Esophagus squamous epithelium (tissue), 5 donors: ENCODE measurements at places on chromosomes 11 and 22. TPM values are rescaled to one million over a fixed set of nuclear protein-coding genes. Genes with fewer than 3 reads are reported as not detected.

OR2D3 gene
- not detected for total RNA-seq

DNA sequence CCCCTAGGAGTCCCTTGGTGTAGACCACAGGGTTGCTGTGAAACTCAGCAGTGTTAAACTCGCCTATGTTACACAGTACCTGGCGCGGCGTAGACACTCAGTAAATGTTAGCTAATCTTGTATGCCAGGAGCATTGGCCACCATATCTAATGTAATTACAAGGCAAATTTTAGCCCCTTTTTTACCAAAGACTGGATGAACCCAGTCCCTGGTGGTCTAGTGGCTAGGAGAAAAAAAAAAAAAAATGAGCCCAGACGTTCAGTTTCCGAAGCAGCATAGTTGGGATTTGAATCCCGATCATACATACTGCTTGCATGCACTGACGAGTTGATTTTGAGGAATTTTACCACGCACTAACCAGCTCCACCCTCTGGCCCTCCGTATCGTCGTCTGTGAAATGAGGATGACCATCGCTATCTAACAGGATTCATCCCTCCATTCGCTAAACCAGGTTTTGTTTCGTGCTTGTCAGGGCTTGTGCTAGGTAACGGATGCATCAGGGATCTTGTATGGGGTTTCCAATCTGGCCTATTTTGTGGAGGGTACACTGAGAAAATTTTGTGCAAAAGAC lies 688 bp downstream of the PTS start:
- peak overlapping the region; percentile 100 for H3K27ac ChIP-seq
- H3K27me3 ChIP-seq = no peaks in the 10 kb centered on the region
- H3K36me3 ChIP-seq = no peaks in the 10 kb centered on the region
- H3K4me3 ChIP-seq = peak overlapping the region; percentile 94

ACTN3 gene
- total RNA-seq = not detected

PDGFB gene
- total RNA-seq = 6.1 TPM

SIK2 gene
- 24.3 TPM for total RNA-seq

- H3K27me3 ChIP-seq = no peaks in the 10 kb centered on the region
- no peak for DNase-seq
- no peak overlapping the region for H3K27ac ChIP-seq
- H3K4me1 ChIP-seq = no peaks in the 10 kb centered on the region
- no peaks in the 10 kb centered on the region for H3K36me3 ChIP-seq
- H3K4me3 ChIP-seq = no peak overlapping the region
These were observed 112.2 kb downstream of the SBF2 start for GRCh38 chr11:10181811-10182210.

- no peaks in the 10 kb centered on the region for H3K27me3 ChIP-seq
- no peak overlapping the region for H3K4me3 ChIP-seq
- no peak overlapping the region for H3K27ac ChIP-seq
- no peaks in the 10 kb centered on the region for H3K36me3 ChIP-seq
- peaks cover 38% of the 10 kb centered on the region for H3K4me1 ChIP-seq
- no peak for DNase-seq
These were observed 4.5 kb upstream of the GCAT start for GRCh38 chr22:37803195-37803638.

DNA sequence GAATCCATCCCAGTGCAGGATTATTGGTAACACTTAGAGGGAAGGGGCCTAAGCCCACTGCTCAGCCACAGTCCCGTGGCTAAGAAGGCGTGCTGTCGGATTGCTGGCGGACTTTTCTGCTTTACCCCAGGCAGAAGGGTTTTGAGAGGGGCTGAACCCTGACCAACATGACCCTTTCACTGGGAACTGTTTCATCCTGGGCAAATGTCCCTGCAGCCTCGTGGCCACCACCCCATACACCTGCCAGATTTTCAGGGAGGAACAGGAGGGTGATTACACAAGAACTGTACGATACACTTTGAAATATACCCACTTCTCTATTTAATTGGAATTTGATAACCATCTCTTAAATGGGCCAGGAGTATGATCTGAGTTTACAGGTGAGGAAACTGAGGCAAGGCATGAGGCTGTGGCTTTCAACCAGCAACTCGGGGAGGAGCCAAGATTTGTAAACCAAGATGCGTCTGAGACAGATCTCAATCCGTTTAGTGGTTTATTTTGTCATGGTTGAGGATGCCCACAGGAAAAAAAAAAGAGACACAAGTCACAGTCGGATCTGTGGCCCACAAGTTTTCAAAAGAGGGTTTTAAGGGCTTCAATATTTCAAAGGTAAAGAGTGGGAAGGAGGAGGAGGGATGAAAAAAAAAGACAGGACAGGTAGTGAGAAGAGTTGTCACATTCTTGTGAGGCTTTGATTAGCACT lies 6.1 kb upstream of the APOL3 start:
- no peaks in the 10 kb centered on the region for H3K36me3 ChIP-seq
- H3K4me1 ChIP-seq = peaks cover 11% of the 10 kb centered on the region
- H3K27ac ChIP-seq = no peak overlapping the region
- DNase-seq = no peak
- no peak overlapping the region for H3K4me3 ChIP-seq

DNA sequence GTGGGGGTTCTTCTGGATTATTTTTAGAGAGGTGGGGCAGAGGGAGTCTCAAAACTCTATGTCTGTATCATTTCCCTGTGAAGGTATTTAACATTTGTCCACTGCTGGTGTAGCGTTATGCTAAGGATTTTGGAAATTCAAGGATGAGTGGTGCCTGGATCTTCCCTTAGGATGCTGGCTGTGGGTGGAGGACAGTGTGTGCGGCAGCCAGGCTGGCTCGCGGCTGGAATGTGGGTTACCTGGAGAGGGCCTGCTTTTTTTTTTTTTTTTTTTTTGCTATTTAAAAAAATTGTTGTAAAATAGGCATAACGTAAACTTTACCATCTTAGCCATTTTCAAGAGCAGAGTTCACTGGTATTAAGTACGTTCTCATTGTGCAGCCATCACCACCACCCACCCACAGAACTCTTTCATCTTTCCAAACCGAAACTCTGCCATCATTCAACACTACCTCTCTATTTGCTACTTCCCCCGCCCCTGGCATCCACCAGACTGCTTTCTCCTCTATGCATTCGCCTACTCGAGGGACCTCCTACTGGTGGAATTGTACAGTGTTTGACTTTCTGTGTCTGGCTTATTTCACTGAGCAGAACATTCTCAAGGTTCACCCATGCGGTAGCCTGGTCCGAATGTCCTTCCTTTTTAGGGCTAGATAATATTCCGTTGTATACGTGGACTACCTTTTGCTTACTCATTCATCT lies 67.1 kb downstream of the PARVB start:
- no peaks in the 10 kb centered on the region for H3K27me3 ChIP-seq
- DNase-seq = no peak
- H3K27ac ChIP-seq = no peak overlapping the region
- no peaks in the 10 kb centered on the region for H3K36me3 ChIP-seq
- H3K4me3 ChIP-seq = no peak overlapping the region

DNA sequence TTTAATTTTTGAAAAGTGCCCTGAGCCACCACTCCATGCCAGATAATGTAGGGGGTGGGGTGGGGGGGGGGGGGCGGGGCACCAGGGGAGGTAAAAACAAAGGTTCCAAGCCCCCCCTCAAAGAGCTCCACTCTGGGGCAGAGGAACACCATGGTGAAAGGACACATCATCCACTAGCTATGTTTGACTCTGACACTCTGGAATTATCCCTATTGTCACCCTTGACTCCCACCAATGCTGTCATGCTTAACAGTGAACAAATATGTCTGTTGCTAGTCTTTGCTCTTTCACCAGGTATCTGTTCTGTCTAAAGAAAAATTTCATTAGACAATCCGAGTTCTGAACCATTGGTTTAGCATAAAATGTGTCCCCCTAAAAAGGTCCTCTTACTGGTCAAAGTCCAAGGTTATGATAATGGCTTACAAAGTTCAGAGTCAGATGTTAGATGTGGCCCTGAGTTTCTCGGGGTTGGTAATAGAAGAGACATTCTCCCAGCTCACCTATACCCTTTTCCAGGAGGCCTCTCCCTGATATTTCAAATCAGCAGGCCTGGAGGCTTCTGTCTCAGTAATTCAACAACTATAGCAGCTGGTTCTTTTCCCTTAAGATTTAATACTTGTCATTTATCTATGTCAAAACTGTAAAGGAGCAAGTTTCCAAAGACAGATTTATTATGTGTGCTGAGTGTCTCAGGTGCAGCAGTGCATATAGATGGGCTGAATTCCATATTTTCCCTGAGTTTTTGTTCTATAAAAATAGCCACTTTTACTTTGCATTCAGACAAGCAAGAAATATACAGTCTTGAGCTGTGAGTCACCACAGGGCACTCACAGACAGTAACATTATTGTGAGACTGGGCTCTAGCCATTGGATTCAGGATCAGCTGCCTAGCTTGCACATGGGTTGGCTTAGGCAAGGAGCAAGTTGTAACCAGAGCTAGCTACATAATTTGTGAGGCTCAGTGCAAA lies 174.1 kb downstream of the CSNK2A3 start:
- peaks cover 34% of the 10 kb centered on the region for H3K4me1 ChIP-seq
- no peak for DNase-seq
- H3K36me3 ChIP-seq = no peaks in the 10 kb centered on the region
- H3K27ac ChIP-seq = peak overlapping the region; percentile 35
- H3K4me3 ChIP-seq = no peak overlapping the region

TCN1 gene
- total RNA-seq = 10.3 TPM

LSP1 gene
- 23.3 TPM for total RNA-seq

DNA sequence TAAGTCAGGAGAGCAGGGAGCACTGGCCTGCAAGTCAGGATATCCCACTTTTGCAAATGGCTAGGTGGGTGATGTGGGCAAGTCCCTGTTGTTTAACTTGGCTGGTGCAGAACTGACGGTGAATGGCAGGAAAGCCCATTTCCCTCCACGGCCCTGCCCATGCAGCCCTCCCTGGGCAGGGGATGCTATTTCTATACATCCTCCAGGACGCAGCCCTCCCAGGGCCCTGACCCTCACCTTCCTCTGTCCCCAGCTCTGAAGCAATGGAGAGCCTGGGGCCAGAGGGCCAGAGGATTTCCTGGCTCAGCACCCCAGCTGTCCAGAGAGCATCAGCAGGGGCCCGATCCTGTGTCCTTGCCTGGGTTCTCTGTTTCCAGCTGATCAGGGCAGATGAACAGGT lies 91.3 kb downstream of the TSPAN18 start:
- DNase-seq = no peak
- H3K36me3 ChIP-seq = no peaks in the 10 kb centered on the region
- no peaks in the 10 kb centered on the region for H3K27me3 ChIP-seq
- H3K27ac ChIP-seq = peak overlapping the region; percentile 67
- no peak overlapping the region for H3K4me3 ChIP-seq
